Upper lobe of right lung (tissue), 1 donor: ENCODE measurements at places on chromosomes 12 and 14. TPM values are rescaled to one million over a fixed set of nuclear protein-coding genes. Genes with fewer than 3 reads are reported as not detected.

CYP27B1 gene
- 2.0 TPM for total RNA-seq

C12orf60 gene
- total RNA-seq: 0.17 TPM

DAD1 gene
- total RNA-seq: 184 TPM

- DNase-seq: no peak
- peaks cover 38% of the 10 kb centered on the region for H3K4me1 ChIP-seq
- H3K4me3 ChIP-seq: no peak overlapping the region
Measured at GRCh38 chr12:12440784-12441428, 84.0 kb downstream of the BORCS5 start.

DNA sequence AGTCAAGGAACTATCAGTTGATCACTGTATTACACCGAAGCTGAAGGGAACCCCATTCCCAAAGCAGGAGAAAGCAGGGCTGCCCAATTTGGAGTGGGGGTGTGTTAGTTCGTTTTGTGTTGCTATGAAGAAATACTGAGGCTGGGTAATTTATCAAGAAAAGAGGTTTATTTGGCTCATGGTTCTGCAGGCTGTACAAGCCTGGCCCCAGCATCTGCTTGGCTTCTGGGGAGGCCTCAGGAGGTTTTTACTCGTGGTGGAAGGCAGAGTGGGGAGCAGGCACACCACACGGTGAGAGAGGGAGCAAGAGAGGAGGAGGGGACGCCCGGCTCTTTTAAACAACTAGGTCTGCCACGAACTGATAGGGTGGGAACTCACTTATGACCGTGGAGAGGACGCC is 16.7 kb upstream of the DIO3 start:
- no peak for DNase-seq
- H3K36me3 ChIP-seq: no peaks in the 10 kb centered on the region
- H3K4me1 ChIP-seq: no peaks in the 10 kb centered on the region
- no peak overlapping the region for H3K4me3 ChIP-seq

DNA sequence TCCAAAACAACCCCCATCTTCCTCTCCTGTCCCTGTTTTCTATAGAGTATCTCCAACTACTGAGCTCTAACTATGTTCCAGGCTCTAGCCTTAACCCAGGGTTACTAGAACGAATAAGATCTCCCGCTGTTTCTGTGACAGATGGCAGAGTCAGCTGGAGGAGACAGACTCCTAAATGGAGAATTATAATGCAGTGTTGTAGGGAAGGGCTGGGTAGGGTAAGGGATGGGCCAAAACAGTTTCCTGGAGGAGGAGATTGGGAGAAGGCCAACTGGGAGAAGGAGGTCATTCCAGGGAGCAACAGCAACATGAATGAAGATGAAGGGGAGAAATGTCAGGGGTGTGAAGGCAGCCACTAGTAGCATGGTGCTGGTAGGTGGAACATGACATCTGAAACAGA is 73.4 kb upstream of the ANO4 start:
- no peaks in the 10 kb centered on the region for H3K4me1 ChIP-seq
- no peak overlapping the region for H3K4me3 ChIP-seq
- peaks cover 34% of the 10 kb centered on the region for H3K27me3 ChIP-seq
- H3K36me3 ChIP-seq: no peaks in the 10 kb centered on the region
- no peak overlapping the region for H3K27ac ChIP-seq

DNA sequence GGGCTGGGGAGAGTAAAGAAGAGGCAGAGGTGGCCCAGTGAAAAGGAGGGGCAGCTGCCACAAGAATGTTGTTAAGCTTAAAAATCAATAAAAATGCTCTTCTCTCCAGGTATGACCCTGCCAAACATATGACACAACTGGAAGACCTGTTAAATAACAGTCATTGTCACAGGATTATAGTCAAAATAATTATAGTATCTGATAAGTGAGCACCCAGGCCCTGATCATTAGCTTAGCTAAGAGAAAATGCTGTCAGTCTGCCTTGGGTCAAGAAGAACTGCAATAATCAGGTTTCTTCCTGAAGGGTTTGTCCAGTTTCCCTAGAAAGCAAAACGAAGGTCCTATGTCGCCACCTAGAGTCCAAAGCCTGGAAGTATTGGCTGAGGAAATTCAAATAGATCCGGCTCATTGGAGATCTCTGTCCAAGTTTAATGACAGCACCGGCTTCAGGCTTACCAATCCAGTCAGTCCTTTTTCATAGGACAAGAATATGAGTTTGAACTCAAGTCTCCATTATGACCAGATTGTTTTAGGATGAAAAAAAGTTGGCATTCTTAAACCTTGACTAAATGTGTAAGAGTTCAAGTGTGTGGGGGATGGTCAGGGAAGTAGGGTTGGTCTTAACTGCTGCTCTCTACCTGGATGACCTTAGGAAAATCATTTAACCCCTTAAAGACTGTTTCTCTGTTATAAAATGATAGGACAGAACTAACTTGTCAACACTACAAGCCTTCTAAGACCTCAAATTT is 22.5 kb upstream of the NKX2-8 start:
- H3K4me1 ChIP-seq: no peaks in the 10 kb centered on the region
- no peak overlapping the region for H3K27ac ChIP-seq
- DNase-seq: no peak
- H3K36me3 ChIP-seq: no peaks in the 10 kb centered on the region

GRCh38 chr14:70289138-70289537 is 70.3 kb downstream of the COX16 start:
- H3K36me3 ChIP-seq: no peaks in the 10 kb centered on the region
- peaks cover 8% of the 10 kb centered on the region for H3K27me3 ChIP-seq
- no peaks in the 10 kb centered on the region for H3K4me1 ChIP-seq
- H3K4me3 ChIP-seq: no peak overlapping the region
- no peak overlapping the region for H3K27ac ChIP-seq
- no peak for DNase-seq

- H3K27ac ChIP-seq: no peak overlapping the region
- no peaks in the 10 kb centered on the region for H3K4me1 ChIP-seq
- H3K4me3 ChIP-seq: no peak overlapping the region
- DNase-seq: no peak
- H3K36me3 ChIP-seq: no peaks in the 10 kb centered on the region
- H3K27me3 ChIP-seq: no peaks in the 10 kb centered on the region
Measured at GRCh38 chr12:42135259-42135814, 9.3 kb downstream of the GXYLT1 start.

DNA sequence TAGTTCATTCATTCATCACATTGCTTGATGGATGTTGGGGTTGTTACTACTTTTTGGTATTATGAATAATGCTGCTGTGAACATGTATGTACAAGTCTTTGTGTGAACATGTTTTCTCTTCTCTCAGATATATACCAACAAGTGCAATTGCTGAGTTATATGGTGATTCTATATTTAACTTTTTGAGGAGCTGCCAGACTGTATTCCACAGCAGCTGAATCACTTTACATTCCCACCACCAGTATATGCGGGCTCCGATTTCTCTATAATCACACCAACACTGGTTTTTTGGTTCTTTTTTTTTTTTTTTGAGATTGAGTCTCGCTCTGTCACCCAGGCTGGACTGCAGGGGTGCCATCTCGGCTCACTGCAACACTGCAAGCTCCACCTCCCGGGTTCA is 22.2 kb upstream of the PLEKHG6 start:
- H3K27ac ChIP-seq: no peak overlapping the region
- H3K4me1 ChIP-seq: no peaks in the 10 kb centered on the region
- no peaks in the 10 kb centered on the region for H3K36me3 ChIP-seq
- no peaks in the 10 kb centered on the region for H3K27me3 ChIP-seq
- no peak overlapping the region for H3K4me3 ChIP-seq

GRCh38 chr12:45402288-45402687 is 186.4 kb downstream of the ANO6 start:
- no peaks in the 10 kb centered on the region for H3K27me3 ChIP-seq
- no peak overlapping the region for H3K4me3 ChIP-seq
- H3K27ac ChIP-seq: no peak overlapping the region
- peaks cover 47% of the 10 kb centered on the region for H3K36me3 ChIP-seq

DNA sequence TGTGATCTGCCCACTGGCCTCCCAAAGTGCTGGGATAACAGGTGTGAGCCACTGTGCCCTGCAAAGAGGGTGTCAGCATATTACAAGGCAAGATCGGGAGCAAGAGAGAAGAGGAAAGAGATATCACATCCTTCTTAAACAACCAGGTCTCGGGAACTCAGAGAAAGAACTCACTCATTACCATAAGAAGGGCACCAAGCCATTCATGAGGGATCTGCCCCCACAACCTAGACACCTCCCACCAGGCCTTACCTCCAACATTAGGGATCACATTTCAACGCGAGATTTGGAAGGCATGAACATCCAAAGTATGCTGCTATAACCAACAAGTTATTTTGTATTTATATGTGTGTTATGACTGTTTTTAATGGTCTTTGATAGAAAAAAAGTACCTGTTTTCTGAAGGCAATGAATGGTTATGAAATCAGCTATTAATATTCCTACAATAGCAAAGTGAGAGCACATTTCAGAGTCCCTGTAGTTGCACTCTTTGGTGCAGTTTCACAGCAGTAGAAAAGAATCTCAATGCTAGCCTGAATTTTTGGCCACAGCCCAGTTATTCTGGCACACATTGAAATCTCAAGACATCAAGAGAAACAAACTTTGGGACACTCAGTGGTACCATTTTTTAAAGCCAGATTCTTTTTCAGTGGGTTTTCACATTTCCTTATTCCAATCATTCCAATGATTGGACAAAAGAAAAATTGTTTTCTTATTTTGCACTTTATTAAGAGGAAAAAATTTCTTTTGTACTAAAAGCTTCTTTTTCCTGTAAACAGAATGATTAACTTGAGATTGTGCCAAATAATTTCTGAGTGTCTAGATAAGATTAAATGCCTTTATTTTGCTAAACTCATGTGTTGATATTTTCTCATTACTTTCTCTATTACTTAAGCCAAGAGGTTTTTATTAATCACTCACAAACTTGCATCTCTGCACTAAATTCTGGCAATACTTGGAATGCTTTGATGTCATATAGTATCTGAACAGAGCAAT is 582.6 kb upstream of the ATP2B1 start:
- H3K36me3 ChIP-seq: no peaks in the 10 kb centered on the region
- H3K27me3 ChIP-seq: no peaks in the 10 kb centered on the region
- DNase-seq: no peak
- no peak overlapping the region for H3K4me3 ChIP-seq

GRCh38 chr14:63726499-63726898 is 1.4 kb downstream of the SGPP1 start:
- H3K27me3 ChIP-seq: no peaks in the 10 kb centered on the region
- no peaks in the 10 kb centered on the region for H3K36me3 ChIP-seq
- peaks cover 10% of the 10 kb centered on the region for H3K4me1 ChIP-seq
- peak overlapping the region; percentile 96 for H3K4me3 ChIP-seq

- H3K27ac ChIP-seq: no peak overlapping the region
- H3K4me3 ChIP-seq: no peak overlapping the region
- no peaks in the 10 kb centered on the region for H3K36me3 ChIP-seq
- DNase-seq: peak; percentile 85
- no peaks in the 10 kb centered on the region for H3K27me3 ChIP-seq
Measured at GRCh38 chr14:93892923-93893558, 34.1 kb upstream of the FAM181A start.

- no peak overlapping the region for H3K27ac ChIP-seq
- DNase-seq: no peak
- no peak overlapping the region for H3K4me3 ChIP-seq
- no peaks in the 10 kb centered on the region for H3K36me3 ChIP-seq
- no peaks in the 10 kb centered on the region for H3K4me1 ChIP-seq
Measured at GRCh38 chr12:79067977-79068376, 203.4 kb downstream of the SYT1 start.

DNA sequence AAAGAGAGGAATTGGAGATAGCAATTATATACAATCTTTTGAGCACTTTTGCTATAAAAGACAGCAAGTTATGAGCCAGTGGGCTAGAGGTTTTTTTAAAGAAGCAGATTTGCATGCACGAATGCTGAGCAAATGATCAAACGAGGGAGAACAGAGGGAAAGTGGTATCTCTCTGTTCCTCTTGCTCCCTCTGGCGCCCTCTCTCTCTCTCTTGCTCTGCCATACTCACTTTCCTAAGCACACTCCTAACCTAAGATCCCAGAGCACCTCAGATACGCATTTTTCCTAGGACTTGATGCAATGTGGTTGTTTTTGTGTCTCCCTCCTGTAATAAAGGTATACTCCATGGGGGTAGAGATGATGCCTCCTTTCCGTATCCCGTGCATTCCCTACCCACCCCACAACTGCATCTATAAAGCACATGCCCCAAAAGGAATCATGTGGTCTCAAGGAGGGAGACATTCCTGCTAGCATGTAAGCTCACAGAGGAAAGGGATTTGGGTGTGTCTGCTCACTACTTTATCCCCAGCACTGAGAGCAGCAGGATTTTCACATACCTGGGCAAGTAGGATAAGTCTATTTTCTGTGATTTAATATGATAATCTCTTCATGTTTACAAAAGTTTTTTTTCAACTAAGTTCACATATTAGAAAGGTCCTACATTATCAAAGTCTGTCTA is 270.2 kb downstream of the SSPN start:
- no peaks in the 10 kb centered on the region for H3K27me3 ChIP-seq
- no peak for DNase-seq
- H3K36me3 ChIP-seq: no peaks in the 10 kb centered on the region
- H3K27ac ChIP-seq: no peak overlapping the region
- H3K4me3 ChIP-seq: no peak overlapping the region
- H3K4me1 ChIP-seq: no peaks in the 10 kb centered on the region

DNA sequence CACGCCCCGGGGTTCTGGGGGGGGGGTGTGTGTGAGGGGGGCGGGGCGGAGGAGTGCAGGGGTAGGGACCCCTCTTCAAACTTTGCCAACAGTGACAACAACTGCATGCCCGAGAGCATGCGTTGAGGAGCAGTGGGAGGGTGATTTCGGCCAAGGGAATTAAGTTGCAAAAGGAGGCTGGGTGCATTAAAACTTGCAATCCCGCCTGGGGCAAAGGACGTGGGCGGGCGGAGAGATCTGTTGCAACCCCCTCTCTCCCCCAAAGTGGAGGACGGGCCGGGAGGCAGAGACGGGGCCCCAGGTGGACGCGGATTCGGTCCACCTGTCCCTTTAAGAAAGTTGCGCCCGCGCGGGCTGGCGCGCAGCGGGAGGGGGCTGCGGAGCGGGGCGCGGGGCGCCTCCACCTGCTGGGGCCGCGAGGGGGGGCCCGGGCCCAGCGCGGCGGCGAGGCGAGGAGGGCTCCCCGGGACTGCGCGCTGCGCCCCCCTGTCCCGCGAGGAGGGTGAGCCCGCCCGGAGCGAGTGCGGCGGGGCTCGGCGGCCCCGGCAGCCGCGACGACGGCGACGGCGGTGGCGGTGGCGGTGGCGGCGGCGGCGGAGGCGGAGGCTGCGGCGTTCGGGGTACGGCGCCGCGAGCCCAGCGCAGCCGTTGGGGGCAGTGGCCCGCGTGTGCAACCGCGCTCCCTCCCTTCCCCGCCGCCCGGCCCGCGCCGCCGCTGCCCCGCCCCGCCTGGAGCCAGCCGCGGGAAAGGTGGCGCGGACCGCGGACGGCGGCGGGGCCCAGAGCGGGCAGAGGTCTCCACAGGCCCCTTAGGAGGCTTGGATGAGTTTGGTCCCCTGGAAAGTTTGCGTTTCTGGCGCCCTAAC is 530 bp upstream of the FOXN4 start:
- H3K4me1 ChIP-seq: peaks cover 14% of the 10 kb centered on the region
- no peak for DNase-seq
- peaks cover 54% of the 10 kb centered on the region for H3K27me3 ChIP-seq
- H3K27ac ChIP-seq: no peak overlapping the region
- no peaks in the 10 kb centered on the region for H3K36me3 ChIP-seq
